ENCODE measurements at places on chromosomes 6 and 20.
A peak's percentile ranks its signal among the peaks of the same experiment; 100 is the strongest.

DNA sequence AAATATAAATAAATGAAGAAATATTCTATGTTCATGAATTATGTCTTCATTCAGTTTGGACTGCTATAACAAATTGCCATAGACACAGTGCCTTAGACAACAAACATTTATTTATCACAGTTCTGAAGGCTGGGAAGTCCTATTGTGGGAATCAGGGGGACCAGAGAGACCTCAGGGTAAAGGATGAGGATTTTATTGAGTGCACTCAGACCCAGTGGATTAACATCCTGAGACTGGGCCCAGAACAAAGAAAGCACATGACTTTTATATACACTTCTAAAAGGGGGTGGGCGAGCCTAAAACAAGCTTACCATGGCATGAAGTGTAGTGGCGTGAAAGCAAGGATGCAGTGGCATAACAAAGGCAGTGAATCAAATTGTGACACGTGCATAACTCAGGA is 26.9 kb upstream of the CBLN4 start:
- no peak for DNase-seq

DNA sequence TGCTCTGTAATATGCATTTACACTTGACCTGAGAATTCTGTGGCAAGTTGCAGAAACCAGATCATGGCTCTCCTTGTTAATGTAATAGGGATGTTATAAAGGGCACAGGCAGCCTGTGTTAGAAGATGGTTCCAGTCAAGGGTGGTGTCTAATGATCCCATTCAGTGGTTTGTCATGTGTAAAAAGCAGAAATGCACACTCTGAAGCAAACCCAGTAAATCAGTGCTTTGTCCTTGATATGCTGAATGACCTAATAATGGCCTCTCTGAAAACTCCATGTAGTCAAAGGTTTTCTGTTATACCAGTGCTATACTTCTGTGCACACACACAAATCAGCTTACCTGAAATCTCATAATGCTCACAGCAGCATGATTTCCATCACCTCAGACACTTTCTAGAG is 66.2 kb downstream of the SOBP start:
- DNase-seq: no peak

DNA sequence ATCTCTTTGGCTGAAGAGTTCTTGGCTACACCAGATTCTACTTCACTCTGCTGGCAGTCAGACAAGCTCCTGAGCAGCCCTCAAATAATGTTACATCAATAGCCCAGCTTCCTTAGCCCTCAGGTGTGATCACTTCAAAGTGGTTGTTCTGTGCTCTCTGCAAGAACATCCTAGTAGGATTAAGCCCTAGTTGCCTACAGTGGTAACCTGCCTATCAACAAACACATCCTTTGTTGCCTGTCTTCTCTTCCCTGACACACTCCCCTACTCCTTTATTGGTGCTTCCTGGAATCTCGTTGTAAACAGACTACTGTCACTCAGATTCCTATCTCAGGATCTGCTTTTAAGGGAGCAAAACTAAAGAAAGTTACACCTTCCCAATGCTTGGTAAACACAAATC is 45.1 kb upstream of the TASP1 start:
- DNase-seq: no peak

GRCh38 chr20:37776526-37776925 is 82.7 kb downstream of the CTNNBL1 start:
- DNase-seq: no peak

- DNase-seq: peak; percentile 69
Measured at GRCh38 chr6:108030211-108030610, 44.3 kb downstream of the OSTM1 start.

- no peak for DNase-seq
Measured at GRCh38 chr6:113287396-113287795, 569.7 kb upstream of the MARCKS start.

DNA sequence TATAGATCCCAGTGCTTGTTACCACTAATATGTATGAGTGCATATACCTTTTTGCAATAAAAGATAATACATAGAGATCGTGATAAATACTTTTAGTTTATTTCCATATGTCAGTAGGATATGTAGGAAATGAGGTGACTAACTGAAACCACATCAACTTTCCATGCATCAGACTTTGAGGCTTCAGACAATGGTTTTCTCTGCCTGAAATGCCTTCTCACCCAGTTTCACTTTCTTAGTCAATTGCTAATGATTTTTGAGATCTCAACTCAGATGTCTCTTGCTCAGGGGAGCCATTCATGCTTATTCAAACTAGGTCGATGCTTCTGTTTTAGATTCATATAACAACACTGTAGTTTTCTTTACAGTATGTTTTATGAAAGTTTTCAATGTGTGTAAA is 626.6 kb upstream of the ADGRB3 start:
- DNase-seq: no peak

- no peak for DNase-seq
Measured at GRCh38 chr6:132188556-132189264, 212.6 kb downstream of the MOXD1 start.

GRCh38 chr6:148365041-148365440 is 22.4 kb downstream of the SASH1 start:
- no peak for DNase-seq

GRCh38 chr6:38080360-38080759 is 260.8 kb downstream of the ZFAND3 start:
- DNase-seq: no peak

GRCh38 chr6:80029470-80029869 is 25.0 kb downstream of the TTK start:
- DNase-seq: no peak

GRCh38 chr6:155850408-155850841 is 394.8 kb upstream of the NOX3 start:
- DNase-seq: no peak

DNA sequence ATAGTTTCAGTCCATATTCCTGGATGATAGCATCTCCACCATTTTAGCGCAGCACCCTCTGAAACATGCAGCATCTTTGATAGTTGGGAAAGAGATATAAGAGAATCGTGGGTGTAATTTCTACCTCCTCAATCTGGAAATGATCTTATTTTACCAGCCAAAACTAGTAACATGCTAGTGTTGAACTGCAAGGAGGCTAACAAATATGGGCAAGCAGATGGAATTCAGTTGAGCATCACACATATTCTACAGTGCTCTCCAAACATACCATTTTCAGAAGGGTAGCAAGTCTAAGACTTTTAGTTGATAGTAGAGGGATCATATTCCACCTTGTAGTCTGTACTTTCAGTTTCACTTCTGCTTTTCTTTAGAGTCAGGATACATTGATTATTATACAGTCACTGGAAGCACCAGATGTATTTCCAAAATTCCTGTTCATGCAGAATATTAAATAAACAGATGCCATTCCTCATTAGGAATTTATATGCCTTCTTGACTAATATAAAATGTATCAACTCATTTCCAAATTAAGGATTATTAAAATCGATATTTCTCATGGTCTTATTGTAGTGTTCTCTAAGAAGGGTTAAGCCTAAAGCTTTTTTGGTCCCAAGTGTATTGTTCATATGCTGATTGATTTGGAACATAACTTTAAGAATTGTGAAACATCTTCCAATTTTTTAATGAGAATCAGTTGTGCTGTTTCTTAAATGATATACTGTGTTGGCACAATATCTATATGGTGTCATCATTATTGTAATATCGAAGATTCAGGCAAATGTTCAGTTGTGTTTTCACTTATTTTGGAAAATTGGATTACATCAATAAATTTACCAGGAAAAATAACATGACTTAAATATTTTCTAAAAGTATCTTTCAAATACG is 362.0 kb downstream of the CENPW start:
- no peak for DNase-seq

DNA sequence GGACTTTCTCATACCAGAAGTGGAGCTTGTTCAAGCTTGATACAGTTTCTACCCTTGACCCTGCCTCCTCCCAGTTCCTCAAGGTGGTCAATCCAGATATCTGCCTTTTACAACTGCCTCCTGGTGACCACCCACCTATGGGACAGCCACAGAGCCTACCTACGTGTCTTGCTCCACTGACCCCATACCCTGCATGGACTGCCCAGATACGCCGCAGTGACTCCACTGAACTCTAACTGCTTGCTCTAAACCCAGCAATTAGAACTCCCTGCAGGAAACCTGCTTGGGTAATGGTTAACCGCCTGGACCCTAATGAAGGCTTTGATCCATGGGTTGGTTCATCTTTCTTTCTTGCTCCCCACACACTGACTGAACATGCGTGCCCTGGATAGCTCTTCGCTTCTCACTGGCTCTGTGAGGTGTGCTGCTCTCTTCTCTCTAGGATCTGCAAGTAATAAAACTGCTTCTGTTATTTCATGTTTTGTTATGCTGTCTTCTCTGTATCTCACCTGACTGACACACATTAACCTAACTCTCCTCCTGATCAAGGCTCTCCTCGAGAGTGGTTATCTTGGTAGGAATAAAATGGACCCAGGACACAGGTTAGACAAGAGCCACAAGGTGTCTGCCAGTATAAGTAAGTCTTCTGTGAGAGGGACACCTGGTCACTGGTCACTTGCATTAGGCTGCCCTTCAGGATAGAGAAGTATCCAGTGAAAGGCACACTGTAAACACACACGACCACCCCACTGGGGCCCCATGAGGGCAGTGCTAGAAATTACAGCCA is 79.2 kb downstream of the CHD6 start:
- no peak for DNase-seq

DNA sequence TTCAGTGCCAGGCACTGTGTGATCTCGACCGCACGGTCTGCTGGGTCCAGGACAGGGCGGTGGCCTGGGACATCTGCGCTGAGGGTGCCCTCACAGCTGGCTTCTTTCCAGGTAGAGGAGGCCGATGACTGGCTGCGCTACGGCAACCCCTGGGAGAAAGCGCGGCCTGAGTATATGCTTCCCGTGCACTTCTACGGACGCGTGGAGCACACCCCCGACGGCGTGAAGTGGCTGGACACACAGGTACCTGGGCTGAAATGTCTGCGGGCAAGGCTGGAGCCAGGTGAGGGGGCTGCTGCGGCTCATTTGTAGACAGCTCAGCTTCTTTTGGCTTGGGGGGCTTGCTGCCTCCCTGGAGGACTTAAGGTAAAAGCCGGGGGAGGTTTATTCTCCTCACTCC is 26.6 kb downstream of the PYGB start:
- DNase-seq: no peak

DNA sequence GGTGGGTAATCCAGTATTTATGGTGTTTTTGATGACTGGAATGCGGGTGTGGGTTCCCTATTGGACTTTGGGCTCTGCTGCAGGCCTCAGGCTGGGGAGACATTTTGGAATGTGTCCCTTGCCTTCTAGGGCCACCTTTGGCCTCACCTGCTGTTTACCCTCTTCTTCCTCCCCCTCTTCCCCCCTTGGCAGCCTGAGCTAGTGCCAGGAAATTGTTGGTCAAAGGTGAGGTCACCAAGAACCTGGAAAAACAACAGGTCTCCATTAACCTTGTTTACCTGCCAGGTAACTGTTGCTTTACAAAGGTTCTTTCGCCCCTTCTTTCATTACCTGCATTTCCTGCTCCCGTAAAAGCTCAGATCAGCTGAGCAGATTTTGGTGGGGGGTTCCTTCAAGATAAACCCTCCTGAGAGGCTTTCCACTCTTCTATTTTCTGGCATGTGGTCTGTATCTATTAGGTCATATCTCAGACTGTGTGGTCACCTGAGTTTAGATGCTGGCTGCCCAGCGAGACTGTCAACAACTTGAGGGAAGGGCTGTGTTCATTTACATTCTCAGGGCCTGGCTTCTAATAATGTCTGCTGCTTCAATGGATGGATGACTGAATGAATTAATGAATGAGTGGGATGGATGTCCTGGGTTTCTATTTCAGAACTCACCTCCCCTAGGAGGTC is 34.7 kb downstream of the VEGFA start:
- no peak for DNase-seq
